T-helper 1 cell treated with Interleukin-12 subunit alpha and Interleukin-12 subunit beta and Interleukin-4 antibody, amounts not matched to agents 30 ng/mL and 1 ng/mL, for 36 hours (primary cell): ENCODE measurements at places on chromosomes 6 and 20. TPM values are rescaled to one million over a fixed set of nuclear protein-coding genes. Genes with fewer than 3 reads are reported as not detected.

EFCAB8 gene
- 0.73 and 0.96 TPM in 2 replicates for total RNA-seq

CGAS gene
- 52.5 and 56.2 TPM in 2 replicates for total RNA-seq

RPS18 gene
- 1,946 and 1,985 TPM in 2 replicates for total RNA-seq

SLC17A9 gene
- total RNA-seq = 2.5 and 3.2 TPM in 2 replicates

FUT9 gene
- not detected in 2 replicates for total RNA-seq

FNDC1 gene
- not detected in 2 replicates for total RNA-seq

PLN gene
- not detected in 2 replicates for total RNA-seq

PTPRT gene
- not detected in 2 replicates for total RNA-seq

CST4 gene
- not detected in 2 replicates for total RNA-seq

TCF19 gene
- total RNA-seq = 67.2 and 67.6 TPM in 2 replicates

PDE10A gene
- not detected in 2 replicates for total RNA-seq

ULBP1 gene
- total RNA-seq = 2.0 and 2.2 TPM in 2 replicates

PPP1R18 gene
- total RNA-seq = 305 and 322 TPM in 2 replicates

EMILIN3 gene
- 0.07 and 0.10 TPM in 2 replicates for total RNA-seq

GFRA4 gene
- total RNA-seq = not detected in 2 replicates

LY6G6D gene
- not detected in 2 replicates for total RNA-seq

TMEM74B gene
- 0.25 TPM in 1 of 2 replicates, not detected in the other for total RNA-seq

TSPYL1 gene
- total RNA-seq = 42.8 and 43.5 TPM in 2 replicates

SF3B5 gene
- total RNA-seq = 150 and 159 TPM in 2 replicates

SMLR1 gene
- not detected in 2 replicates for total RNA-seq

ABHD16B gene
- not detected in 2 replicates for total RNA-seq

NKAIN4 gene
- total RNA-seq = not detected in 2 replicates

CPXM1 gene
- total RNA-seq = 0.49 and 0.51 TPM in 2 replicates

POPDC3 gene
- not detected in 2 replicates for total RNA-seq

SLC22A1 gene
- 2.0 and 4.0 TPM in 2 replicates for total RNA-seq

BMP6 gene
- 0.10 TPM in 1 of 2 replicates, not detected in the other for total RNA-seq

HDGFL1 gene
- not detected in 2 replicates for total RNA-seq

MYLIP gene
- 20.2 and 21.1 TPM in 2 replicates for total RNA-seq

ARMC2 gene
- 5.6 and 6.1 TPM in 2 replicates for total RNA-seq

TASP1 gene
- total RNA-seq = 11.7 and 12.7 TPM in 2 replicates

PCK1 gene
- total RNA-seq = not detected in 2 replicates

ZBP1 gene
- 12.5 TPM in 2 replicates for total RNA-seq

TFEB gene
- total RNA-seq = 20.5 and 22.1 TPM in 2 replicates

CD93 gene
- 5.5 and 5.9 TPM in 2 replicates for total RNA-seq

PRSS35 gene
- total RNA-seq = not detected in 2 replicates

PRL gene
- total RNA-seq = not detected in 2 replicates

FAXC gene
- 0.37 TPM in 1 of 2 replicates, not detected in the other for total RNA-seq

CRIP3 gene
- 0.27 TPM in 1 of 2 replicates, not detected in the other for total RNA-seq

TNF gene
- total RNA-seq = 171 and 172 TPM in 2 replicates

NR2E1 gene
- not detected in 2 replicates for total RNA-seq

SAMD10 gene
- 44.0 and 45.4 TPM in 2 replicates for total RNA-seq

F13A1 gene
- not detected in 2 replicates for total RNA-seq

HRH3 gene
- not detected in 2 replicates for total RNA-seq

CPNE1 gene
- total RNA-seq = 266 and 276 TPM in 2 replicates

BPIFB4 gene
- total RNA-seq = not detected in 2 replicates

RIPPLY2 gene
- not detected in 2 replicates for total RNA-seq

ISM1 gene
- 0.49 and 0.66 TPM in 2 replicates for total RNA-seq

PM20D2 gene
- 7.2 and 8.2 TPM in 2 replicates for total RNA-seq

SPATA25 gene
- 0.49 and 0.76 TPM in 2 replicates for total RNA-seq

SLC24A3 gene
- not detected in 2 replicates for total RNA-seq
